ENCODE measurements at places on chromosomes 7 and 10. TPM values are rescaled to one million over a fixed set of nuclear protein-coding genes. Genes with fewer than 3 reads are reported as not detected.
A peak's percentile ranks its signal among the peaks of the same experiment; 100 is the strongest.

The COL13A1 gene
- not detected for total RNA-seq

The C10orf105 gene
- 0.25 TPM for total RNA-seq

The HOXA7 gene
- not detected for total RNA-seq

The GPAM gene
- 4.8 TPM for total RNA-seq

The PRLHR gene
- total RNA-seq = not detected

The YWHAG gene
- 23.4 TPM for total RNA-seq

The MKLN1 gene
- total RNA-seq = 53.7 TPM

The VSTM4 gene
- total RNA-seq = not detected

The PRSS37 gene
- total RNA-seq = not detected

The C7orf33 gene
- not detected for total RNA-seq

The SPDYE2B gene
- total RNA-seq = not detected

The TYW1B gene
- 3.6 TPM for total RNA-seq

The PPP1R17 gene
- not detected for total RNA-seq

The GHRHR gene
- total RNA-seq = not detected

DNA sequence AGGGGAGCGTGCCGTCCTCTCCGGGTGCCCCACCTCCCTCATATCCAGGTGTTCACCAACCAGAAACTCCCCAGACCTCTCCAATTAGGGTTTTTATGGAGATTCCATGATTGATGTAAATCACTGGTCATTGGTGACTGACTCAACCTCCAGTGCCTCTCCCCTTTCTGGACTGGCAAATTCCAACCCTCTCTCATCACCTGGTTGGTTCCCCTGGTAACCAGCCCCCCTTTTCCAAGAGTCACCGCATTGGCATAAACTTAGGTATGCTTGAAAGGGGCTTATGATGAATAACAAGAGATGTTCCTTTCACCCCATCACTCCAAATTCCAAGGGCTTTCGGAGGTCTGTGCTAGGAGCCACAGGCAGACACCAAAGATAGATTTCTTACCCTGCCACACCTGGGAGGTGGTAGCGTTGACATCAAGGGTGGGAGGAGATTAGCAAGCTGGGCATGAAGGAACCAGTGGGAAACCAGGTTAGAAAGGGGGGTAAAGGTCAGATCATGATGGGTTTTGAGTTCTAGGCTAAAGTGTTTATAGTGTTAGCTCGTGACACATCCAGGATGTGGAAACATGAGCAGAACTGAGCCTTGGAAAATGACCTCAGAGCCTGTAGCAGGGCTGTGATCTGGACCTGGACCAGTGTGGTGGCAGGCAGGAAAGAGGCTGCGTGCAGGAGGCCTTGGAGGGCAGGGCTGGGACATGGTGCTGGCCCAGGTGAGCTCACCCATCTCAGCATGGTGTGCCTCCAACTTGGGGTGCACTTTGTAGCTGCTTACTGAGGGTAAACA is 45.1 kb downstream of the CAMK1D start:
- H3K4me1 ChIP-seq = no peaks in the 10 kb centered on the region
- DNase-seq = no peak
- H3K27ac ChIP-seq = no peak overlapping the region
- H3K4me3 ChIP-seq = no peak overlapping the region
- no peaks in the 10 kb centered on the region for H3K27me3 ChIP-seq

DNA sequence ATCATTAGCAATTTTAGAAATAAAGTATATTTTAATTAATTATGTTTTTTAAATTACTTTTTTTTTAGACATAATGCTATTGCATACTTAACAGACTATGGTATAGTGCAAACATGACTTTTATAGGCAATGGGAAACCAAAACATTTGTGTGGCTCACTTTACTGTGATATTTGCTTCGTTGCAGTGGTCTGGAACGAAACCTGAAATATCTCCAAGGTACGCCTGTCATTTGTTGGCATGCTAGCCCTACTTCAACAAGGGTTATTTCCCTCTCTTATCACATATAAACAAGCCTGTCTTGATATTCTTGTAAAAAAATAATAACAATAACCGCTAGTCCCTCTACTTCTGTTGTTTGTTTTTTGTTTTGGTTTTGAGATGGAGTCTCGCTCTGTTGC is 74.2 kb downstream of the TYW1B start:
- no peak for DNase-seq
- H3K36me3 ChIP-seq = no peaks in the 10 kb centered on the region

GRCh38 chr7:78441737-78442136 is 643.2 kb downstream of the PHTF2 start:
- no peak for DNase-seq
- no peaks in the 10 kb centered on the region for H3K4me1 ChIP-seq
- H3K4me3 ChIP-seq = no peak overlapping the region
- no peaks in the 10 kb centered on the region for H3K36me3 ChIP-seq
- H3K27ac ChIP-seq = no peak overlapping the region
- no peaks in the 10 kb centered on the region for H3K27me3 ChIP-seq

GRCh38 chr7:31418928-31419327 is 78.4 kb upstream of the NEUROD6 start:
- H3K36me3 ChIP-seq = no peaks in the 10 kb centered on the region
- H3K27me3 ChIP-seq = no peaks in the 10 kb centered on the region
- DNase-seq = no peak

- no peak overlapping the region for H3K27ac ChIP-seq
- no peaks in the 10 kb centered on the region for H3K27me3 ChIP-seq
- no peaks in the 10 kb centered on the region for H3K36me3 ChIP-seq
Observed at GRCh38 chr7:139494835-139495579, 11.5 kb upstream of the KLRG2 start.

- DNase-seq = no peak
- no peaks in the 10 kb centered on the region for H3K36me3 ChIP-seq
- peaks cover 8% of the 10 kb centered on the region for H3K27me3 ChIP-seq
- H3K27ac ChIP-seq = no peak overlapping the region
- H3K4me3 ChIP-seq = no peak overlapping the region
Observed at GRCh38 chr7:41938371-41938770, 235.5 kb upstream of the INHBA start.

DNA sequence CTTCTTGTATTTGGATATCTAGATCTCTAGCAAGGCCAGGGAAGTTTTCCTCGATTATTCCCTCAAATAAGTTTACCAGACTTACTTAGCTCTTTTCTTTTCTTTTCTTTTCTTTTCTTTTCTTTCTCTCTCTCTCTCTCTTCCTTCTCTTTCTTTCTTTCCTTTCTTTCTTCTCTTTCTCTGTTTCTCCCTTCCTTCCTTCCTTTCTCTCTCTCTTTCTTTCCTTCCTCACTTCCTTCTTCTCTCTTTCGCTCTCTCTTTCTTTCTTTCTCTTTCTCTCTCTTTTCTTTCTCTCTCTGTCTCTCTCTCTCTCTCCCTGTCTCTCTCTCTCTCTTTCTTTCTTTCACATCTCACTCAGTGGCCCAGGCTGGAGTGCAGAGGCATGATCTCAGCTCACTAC is 37.0 kb downstream of the UPP1 start:
- DNase-seq = no peak
- H3K36me3 ChIP-seq = no peaks in the 10 kb centered on the region
- H3K27ac ChIP-seq = no peak overlapping the region

GRCh38 chr7:105098863-105099515 is 85.0 kb downstream of the KMT2E start:
- H3K27ac ChIP-seq = no peak overlapping the region
- H3K36me3 ChIP-seq = peaks cover 78% of the 10 kb centered on the region
- H3K27me3 ChIP-seq = no peaks in the 10 kb centered on the region
- H3K4me3 ChIP-seq = no peak overlapping the region
- H3K4me1 ChIP-seq = no peaks in the 10 kb centered on the region

- no peaks in the 10 kb centered on the region for H3K4me1 ChIP-seq
- no peak for DNase-seq
- H3K27me3 ChIP-seq = no peaks in the 10 kb centered on the region
- no peak overlapping the region for H3K27ac ChIP-seq
- H3K4me3 ChIP-seq = no peak overlapping the region
- no peaks in the 10 kb centered on the region for H3K36me3 ChIP-seq
Observed at GRCh38 chr10:53786236-53786900, 1013.8 kb upstream of the MBL2 start.

GRCh38 chr7:140122965-140123364 is 53.8 kb downstream of the KDM7A start:
- no peak for DNase-seq
- no peak overlapping the region for H3K4me3 ChIP-seq
- H3K27ac ChIP-seq = no peak overlapping the region
- no peaks in the 10 kb centered on the region for H3K27me3 ChIP-seq

GRCh38 chr7:47355684-47356083 is 226.2 kb downstream of the TNS3 start:
- no peak for DNase-seq
- H3K27me3 ChIP-seq = no peaks in the 10 kb centered on the region
- no peak overlapping the region for H3K27ac ChIP-seq
- H3K4me3 ChIP-seq = no peak overlapping the region

DNA sequence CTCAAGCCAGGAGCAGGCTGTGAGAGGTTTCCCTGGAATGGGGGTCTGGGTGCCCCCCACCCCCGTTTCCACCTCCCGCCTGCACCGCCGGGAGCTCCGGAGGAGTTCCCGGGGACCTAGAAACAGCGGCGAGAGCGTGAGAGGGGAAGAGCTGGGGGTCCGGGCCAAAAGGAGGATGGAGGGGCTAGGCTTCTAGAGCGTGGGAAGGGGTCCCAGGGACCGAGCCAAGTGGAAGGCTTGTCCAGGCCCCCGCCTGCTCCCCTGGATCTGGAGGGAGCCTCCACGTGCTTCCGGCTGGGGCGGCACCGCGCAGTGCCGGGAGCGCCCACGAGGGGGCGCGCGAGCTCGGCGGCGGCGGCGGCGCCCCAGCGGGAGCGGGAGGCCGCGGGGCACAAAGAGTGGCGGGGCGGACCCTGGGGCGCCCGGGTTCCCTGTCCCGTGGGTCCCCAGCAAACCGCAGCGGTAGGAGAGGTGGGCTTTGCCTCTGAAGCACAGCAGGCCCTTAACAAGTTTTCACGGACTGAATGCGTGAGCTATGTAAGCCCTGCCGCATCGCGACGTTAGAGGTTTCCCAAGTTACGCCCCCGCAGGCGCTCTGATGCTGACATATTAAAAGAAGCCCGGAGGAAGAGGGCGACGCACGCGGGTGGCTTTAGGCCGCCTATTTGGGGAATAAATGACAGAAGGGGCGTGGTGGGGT is 104.4 kb upstream of the LRRC4 start:
- H3K27me3 ChIP-seq = peaks cover 17% of the 10 kb centered on the region
- peaks cover 22% of the 10 kb centered on the region for H3K4me1 ChIP-seq
- H3K27ac ChIP-seq = no peak overlapping the region
- H3K36me3 ChIP-seq = no peaks in the 10 kb centered on the region
- peak overlapping the region; percentile 64 for H3K4me3 ChIP-seq

DNA sequence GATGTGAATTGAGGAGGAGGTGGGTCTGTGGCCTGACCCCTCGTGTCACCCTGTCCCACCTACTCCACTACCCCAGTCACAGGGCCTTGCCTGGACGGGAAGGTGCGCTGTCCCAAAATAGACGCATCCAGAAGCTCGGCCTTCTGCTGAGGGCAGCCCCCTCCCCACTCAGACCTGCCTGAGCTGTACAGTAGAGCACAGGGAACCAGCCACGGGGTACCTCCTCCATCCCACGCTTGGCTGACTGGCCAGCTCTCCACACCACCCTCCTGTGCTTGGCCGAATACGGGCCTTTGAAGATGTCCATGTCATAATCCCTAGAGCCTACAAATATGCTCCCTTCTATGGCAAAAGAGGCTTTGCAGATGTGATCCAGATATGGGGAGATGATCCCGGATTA is 88.3 kb downstream of the CHST15 start:
- H3K27ac ChIP-seq = no peak overlapping the region
- peak; percentile 19 for DNase-seq

DNA sequence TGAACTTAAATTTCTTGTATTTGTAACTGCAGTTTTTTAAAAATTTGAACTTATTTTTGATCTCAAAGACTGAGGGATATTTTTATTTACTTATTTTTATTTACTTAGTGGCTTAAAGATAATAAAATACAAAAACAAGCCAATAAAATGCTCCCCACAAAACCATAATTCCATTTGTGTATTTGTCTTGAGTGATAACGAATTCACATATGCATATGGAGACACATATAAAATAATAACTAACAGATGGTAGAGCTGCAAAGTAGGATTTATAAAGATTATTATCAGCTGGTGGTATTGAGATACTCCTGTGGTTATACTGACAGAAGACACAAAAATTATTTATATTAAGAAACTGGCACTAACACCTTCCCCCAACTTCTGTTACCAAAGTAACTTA is 90.2 kb upstream of the RPA3 start:
- no peaks in the 10 kb centered on the region for H3K27me3 ChIP-seq
- H3K36me3 ChIP-seq = peaks cover 1% of the 10 kb centered on the region
- H3K27ac ChIP-seq = no peak overlapping the region

- no peaks in the 10 kb centered on the region for H3K36me3 ChIP-seq
- DNase-seq = no peak
- H3K27ac ChIP-seq = no peak overlapping the region
- H3K4me1 ChIP-seq = no peaks in the 10 kb centered on the region
- no peak overlapping the region for H3K4me3 ChIP-seq
Observed at GRCh38 chr7:135300913-135301765, 67.5 kb downstream of the STRA8 start.

GRCh38 chr10:70575486-70575873 is 27.1 kb downstream of the PRF1 start:
- no peaks in the 10 kb centered on the region for H3K36me3 ChIP-seq
- H3K27ac ChIP-seq = no peak overlapping the region
- H3K27me3 ChIP-seq = no peaks in the 10 kb centered on the region
- no peak for DNase-seq
